ENCODE measurements at places on chromosomes 6 and 20.

- no peak for DNase-seq
These were observed 14.5 kb upstream of the DAAM2 start for GRCh38 chr6:39777661-39778060.

DNA sequence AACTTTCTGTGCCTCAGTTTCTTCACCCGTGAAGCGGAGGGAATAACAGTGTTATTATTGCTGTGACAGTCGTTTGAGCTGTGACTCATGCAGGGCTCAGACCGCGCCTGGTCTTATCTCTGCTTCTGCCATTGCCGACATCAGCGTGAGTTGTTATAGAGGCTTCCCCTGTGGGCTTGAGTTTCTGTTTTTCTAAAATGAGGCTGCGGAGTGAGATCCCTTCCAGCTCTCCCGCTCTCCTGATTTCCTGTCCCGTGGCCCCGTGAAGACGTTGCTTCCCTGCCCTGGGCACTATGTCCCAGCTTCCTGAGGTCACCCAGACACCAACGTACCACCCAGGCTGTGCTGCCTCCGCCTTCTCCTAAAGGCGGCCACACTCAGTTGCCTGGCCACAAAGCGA lies 278.5 kb downstream of the BMP7 start:
- DNase-seq: no peak

DNA sequence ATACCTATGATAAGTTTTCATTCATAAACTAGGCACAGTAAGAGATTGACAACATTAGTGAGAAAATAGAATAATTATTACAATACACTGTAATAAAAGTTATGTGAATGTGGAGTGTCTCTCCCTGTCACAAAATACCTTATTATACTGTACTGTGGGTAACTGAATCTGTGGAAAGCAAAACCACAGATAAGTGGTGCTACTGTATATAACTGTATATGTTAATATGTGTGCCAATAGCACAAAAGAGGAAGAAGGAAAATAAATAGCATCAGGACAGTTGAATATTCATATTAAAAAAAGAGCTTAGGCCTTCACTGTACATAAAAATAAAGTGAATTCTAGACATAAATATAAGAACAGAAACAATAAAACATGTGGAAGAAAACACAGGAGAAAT lies 243.5 kb downstream of the CDKAL1 start:
- no peak for DNase-seq

DNA sequence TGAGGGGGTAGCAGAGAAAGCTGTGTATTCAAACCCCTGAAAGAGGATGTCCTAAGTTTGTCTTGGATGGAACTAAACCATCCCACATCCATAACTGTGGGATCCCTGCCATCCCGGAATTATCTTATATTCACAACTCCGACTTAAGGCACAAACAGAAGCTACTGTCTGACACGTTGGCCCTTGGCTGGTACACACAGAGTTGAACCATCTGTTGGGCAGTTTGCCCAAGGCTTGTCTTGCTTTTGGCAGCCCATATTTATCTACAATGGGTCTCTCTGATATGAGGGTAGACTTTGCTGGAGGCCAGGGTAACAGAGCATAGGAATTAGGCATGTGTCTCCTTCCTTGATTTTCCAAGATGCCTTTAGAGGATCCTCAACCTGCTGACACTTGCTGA lies 116.6 kb upstream of the PROKR2 start:
- DNase-seq: no peak

DNA sequence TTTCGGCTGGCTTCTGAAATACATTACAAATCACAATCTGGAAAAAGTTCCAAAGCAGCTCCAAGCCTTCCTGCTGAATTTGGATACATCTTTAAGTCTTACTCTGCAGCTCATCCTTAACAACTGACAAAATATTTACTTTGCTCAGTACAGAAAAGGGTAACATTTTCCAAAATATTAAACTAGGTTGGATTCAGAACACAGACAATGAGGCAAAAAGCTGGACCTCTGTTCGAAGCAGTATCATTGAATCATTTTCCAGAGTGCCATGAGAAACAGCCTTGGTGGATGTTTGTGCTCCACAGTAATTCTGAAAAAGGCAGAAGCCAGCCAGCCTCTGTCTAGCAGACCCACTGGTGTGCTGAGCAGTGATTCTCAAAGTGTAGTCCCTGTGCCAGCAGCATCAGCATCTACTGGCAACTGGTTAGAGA lies 162.1 kb downstream of the AIG1 start:
- DNase-seq: no peak

DNA sequence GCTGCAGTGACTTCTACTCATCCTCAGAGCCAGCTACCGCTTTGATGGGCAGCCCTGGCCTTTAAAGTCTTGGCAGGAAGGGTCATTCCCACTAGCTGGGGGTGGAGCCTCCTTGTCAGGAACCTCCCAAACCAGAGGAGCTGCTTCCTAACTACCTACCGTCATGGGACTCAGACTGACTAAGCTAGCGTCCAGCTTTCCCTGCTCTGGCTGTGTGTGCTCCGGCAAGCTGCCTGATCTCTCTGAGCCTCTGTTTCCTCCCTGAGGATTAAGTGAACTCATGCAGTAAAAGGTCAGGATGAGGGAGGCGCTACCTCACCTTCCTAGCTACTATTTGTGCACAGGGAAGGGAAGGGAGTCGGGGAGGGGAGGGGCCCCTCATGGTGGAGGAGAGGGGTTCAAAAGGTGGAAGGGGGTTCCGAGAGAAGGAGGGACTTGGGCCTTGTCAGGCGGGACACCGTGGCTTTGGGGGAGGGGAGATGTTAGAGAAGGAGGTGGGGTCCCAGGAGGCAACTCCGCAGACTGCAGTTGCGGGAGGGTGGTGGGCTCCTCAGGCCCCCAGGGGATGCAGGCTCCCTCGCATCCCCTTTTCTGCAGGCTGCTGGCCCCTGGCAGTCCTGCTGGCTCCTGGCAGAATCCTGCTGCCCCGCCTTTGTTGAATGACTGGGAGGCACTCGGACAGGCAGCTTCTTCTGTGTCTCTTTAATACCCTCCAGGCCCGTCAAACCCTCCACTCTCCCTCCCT lies 9.8 kb downstream of the DUSP15 start:
- DNase-seq: no peak

GRCh38 chr6:130190701-130191690 lies 31.8 kb downstream of the SAMD3 start:
- no peak for DNase-seq

- no peak for DNase-seq
These were observed 1.2 kb downstream of the DCBLD1 start for GRCh38 chr6:117483645-117484016.

DNA sequence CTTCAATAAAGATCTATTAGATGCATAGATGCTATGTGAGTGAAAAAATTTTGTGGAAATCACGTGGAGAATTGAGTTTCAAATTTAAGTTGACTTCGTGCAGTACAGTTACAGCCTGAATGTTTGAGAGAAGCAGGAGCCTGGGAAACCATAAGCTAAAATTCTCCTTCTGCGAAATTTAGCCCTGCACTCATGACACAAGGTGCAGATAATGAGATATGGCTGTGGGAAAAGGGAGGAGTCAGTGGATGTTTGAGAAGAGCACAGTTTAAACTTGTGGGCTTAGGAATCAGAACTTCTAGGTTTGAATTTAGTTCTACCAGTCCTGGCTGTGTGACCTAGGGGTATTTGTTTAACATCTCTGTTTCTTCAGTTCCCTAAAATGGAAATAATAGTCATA lies 32.1 kb upstream of the SIRPG start:
- no peak for DNase-seq

DNA sequence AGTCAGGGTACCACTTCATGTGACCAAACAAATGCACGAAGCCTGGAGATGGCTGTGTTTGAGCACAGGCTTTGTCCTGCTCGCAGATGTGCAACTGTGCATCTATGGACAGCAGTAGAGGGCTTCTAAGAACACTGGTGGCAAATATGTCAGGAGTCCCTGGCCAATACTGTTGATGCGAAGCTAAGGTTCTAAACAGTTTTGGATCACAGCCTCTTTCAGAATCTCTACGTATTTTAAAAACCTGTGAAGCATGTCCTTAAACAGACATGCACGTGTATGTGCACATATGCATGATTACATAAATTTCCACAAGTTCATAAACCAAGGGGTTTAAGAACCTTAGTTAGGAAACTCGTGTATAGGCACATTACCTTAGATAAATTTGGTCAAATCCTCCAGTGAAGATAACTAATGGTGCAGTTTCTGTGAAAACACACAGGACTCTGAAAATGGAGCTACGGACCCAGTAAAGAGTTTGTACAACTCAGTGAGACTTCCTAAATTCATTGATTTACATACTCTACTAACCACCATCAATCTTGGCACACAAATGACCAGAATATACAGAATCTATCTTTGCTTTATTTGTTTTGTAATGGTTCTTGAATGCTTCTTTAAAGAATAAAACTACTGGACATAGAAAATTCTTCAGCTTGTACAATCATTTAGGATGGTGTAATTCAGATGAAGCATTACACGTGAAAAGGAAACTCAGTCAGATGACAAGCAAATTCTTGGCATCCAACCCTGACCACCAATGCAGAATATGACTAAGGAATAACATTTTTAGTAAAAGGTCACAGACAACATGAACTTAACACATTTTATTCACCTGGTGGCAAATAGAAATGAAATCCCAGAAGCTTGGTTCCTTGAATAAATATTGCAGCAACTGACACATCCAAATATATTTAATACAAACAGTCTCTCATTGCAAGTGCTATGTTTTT lies 27.4 kb downstream of the KCNQ5 start:
- no peak for DNase-seq

DNA sequence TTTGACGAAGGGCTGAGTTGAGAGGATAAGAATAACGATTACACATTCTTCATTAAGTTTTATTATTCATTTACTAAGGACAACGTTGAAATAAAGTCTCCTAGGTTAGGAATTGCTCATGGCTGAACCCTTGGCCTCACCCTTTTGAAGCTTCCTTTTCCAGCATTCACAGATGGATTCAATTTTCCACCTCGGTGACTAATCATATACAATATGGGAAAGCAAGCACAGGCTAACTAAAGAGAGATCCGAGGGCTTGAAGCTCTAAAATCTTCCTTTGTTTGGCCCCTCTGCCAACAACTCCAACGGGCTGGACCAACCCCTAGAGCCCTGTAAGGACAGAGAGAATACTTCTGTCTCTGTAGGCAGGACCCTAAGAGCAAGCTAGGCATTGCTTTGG lies 159.5 kb downstream of the SOD2 start:
- DNase-seq: no peak
